ENCODE measurements at places on chromosomes 4 and X.

DNA sequence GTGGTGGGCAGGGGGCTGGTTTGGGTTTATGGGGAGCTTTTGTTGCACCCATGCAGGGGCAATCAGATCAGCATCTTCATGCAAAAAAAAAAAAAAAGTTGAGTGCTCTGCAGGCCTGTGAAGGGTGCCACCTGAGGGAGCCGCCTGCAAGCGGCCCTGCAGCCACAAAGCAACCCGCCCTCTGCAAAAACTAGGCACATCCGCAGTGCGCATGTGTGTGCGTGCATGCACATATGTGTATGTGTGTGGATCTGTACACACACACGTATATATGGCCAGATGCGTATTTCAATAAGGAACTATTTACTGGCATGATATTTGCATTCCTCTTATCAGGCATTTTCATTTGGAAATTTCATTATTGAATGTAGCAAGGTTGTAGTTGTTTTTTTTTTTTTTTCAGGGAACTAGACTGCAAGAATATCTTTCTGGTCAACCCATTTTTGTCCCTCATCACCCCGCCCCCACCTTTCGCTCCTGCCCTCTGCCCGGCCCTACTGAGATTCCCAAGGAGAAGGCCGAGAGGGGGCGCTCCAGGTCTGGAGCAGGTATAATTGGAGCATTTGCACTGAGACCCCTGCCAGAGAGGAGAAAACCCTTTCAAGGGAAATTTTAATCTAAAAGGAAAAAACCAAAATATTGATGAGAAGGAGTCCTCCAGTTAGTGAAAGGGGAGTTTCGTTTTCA is 18.1 kb downstream of the CCNQ start:
- DNase-seq: no peak

DNA sequence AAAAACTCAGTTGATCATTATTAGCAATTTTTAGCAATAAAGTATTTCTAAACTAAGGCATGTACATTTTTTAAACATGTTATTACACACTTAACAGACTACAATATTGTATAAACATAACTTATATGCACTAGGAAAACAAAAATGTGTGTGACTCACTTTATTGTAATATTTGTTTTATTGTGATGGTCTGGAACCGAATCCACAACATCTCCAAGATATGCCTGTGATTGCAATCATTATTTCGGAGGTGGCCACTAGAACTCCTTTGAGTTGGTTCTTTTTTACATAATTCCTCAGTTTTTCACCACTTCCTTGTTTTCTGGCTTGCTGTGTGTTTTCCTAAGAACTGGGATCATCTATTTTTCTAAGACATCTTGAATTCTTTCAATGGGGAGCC is 53.7 kb downstream of the FBXW7 start:
- DNase-seq: no peak

DNA sequence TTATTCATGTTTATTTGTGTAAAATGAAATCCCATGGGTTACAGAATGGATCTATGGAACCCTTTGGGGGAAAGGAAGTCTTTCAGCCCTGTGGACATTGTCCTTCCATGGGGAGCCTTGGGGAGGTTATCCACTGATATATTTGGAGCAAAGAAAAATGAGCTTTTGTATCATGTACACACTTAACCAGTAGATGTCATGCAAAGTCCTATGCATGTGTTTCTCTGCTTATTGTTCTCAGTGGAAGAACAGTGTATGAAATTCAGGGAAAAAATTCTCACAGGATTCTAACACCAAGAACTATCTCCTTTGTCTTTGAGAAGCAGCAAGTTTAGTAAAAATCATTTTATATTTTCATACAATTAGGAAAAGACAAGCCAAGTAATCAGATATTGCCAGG is 105.3 kb downstream of the DTHD1 start:
- no peak for DNase-seq

DNA sequence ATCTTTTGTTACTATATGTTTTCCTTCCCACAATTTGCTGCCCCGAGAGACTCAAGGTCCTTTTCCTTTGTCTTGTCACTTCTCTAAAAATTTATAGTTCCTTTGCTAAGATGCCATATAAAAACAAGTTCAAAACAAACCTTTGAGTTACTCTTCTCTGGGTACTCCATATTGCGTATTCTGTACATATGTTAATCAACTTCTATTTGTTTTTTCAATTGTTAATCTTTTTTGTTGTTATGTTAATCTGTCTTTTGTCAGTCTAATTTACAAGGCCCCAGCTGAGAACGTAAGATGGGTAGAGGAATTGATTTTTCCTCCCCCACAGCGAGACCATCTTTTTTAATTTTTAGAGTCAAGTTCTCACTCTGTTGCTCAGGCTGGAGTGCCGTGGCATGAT is 7.2 kb upstream of the PPEF2 start:
- no peak for DNase-seq

- DNase-seq: no peak
Measured at GRCh38 chr4:76626686-76627465, 191.8 kb downstream of the SHROOM3 start.

DNA sequence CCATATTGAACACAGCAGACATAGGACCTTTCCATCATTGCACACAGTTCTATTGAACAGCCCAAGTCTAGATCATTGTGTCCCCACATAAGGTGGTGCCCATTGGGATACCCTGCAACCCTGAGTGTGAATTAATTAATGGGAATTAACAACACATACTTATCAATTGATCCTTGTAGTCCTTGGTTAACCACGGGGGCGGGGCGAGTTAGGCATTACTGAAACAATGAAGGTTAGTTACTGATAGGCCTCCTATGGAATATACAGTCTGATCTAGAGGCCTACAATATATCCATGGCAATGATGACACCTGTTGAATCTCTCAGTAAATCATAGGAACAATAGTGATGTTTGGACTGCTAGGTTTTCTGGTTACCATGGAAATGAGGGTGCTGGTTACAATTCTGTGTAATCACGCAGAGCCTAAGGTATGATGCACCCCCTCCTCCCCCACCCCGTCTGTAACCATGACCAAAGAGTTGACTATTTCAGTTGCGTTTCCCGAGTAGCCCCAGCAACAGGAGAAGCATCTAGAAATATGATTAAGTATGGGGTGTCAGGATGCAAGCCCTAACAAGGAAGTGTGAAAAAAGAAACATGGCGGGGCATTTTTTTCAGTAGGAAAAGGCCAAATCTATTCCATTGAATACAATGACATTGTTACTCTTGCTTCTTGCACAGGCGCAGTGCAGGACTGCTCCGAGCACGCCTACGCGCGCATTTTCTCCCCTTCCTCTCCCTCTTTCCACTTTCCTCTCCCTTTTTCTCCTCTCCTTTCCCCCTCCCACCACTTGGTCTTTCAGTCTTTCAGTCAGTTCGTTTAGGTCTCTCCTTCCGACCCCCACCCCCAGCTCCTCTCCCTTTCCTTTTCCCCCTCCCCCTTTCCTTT is 677 bp upstream of the NONO start:
- no peak for DNase-seq

DNA sequence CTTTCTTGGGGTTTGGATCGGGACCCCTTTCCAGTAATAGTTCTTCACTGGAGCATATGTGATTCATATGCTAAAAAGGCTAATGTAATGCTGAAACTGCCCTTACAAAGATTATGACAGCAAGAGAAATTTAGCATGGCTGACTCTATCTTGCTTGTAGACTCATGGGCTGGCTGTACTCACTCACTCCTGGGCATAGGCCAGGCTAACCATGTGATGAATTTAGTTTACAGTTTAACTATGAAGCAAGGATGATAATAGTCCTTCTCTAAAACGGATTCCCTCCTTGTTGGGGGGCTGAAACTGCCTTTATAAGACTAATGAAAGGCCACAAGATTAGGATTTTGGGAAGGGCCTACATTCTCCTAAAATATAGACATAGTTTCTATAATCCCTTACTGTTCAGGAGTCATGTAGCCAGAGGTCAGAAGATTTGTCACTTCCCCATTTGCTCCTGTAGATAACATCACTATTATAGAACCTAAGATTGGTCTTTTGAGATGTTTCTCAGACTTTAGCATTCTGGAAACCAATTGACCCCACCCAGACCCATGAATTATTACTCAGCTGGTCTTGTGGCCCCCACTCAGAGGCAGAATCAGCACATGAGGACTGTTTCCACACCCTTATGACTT is 20.8 kb upstream of the CEP135 start:
- DNase-seq: no peak

DNA sequence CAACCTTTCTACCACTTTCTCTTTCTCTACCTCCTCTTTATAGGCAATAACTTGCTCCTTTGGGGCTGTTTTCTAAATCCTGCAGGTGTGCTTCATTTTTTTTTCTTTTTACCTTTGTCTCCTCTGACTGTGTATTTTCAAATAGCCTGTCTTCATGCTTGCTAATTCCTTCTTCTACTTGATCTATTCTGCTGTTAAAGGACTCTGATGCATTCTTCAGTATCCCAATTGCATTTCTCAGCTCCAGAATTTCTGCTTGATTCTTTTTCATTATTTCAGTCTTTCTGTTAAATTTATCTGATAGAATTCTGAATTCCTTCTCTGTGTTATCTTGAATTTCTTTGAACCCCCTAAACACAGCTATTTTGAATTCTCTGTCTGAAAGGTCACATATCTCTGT is 67.7 kb upstream of the IL2 start:
- no peak for DNase-seq

DNA sequence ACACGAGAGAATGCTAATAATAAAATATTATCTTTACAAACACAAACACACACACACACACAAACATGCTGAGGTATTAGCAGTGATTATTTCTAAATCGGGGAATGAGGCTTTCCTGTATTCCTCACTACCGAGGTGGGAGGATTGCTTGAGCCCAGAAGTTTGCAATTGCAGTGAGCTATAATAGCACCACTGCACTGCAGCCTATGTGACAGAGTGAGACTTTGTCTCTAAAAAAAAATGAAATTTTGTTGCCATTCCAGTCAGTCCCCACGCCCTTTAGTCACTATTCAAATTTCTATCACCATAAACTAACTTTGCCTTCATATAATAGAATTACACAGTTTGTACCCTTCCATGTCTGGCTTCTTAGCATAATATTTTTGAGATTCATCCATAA is 456.5 kb upstream of the CPEB2 start:
- no peak for DNase-seq

DNA sequence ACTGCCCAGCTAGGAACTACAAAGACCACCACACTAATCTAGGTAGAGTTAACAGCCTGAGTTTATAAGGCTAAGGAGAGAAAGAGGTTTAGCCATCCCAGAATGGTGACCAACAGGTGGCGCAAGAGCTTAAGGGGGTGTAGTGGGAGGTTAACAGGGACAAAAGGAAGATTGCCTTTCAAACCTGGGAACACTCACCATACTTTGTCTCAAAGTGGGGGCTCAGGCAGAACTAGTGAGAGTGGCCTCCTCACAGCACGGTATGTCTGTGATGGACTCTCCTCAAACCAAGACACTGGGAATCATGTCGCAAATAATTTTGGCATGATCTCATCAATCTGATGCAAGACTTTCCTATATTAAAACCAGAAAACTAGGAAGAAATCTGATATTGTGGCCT is 23.4 kb downstream of the CCNI start:
- DNase-seq: peak; percentile 47

DNA sequence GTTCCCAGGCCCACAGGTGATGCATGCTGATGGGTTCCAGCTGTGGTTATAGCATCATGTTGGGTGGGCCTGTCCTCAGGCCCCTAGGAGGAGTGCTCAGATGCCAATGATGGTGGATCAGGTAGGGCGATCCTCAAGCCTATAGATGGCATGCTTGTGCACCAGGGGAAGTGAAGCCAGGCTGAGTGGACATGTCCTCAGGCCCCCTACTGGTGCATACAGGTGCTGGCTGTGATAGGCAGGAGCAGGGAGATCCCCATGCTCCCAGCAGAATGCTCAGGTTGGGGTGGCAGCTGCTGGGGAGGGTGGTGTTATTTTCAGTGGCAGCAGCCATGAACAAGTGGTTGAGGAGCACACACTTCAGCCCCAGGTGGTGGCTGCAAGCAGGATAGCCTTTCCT is 96.0 kb downstream of the SMARCA1 start:
- DNase-seq: no peak
